ENCODE measurements at places on chromosomes 13 and 19.
A peak's percentile ranks its signal among the peaks of the same experiment; 100 is the strongest.

DNA sequence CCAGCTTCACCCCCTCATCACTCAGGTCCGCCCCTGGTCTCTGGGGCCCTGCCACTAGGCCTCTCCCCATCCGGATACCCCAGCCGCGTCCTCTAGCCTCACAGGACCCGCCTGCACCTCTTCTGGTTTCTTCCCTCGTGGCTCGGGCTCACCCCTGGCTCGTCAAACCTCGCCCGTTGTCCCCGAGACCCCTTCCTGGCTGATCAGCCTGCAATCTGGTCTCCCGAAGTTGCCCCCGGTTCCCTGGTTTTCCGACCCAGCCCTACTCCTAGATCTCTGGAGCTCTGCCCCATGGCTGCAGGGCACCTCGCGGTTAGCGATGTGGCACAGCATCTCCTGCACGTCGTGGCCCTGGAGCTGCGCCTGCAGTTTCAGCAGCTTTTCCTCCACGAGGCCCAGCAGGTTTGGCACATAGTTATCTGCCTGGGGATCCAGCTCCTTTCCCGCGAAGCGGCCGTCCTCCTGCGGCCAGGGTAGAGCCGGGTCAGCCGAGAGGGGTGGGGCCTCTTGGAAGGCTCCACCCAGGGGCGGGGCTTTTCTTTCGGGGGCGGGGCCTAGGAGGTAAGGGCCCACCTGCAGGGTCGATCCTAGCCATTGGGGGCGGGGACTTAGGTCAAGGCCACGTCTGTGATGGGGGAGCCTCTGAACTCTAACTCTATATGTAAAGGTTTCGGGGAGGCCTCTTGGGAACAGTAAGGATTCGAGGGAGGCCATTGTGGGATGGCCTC is 2.4 kb upstream of the RGL3 start:
- DNase-seq, result peak; percentile 69

GRCh38 chr19:33391631-33392249 is 18.2 kb downstream of the CEBPG start:
- no peak for DNase-seq

- DNase-seq, result no peak
Observed at GRCh38 chr13:110531100-110531499, 30.4 kb downstream of the RAB20 start.

- DNase-seq, result no peak
Observed at GRCh38 chr19:9641810-9642209, 20.8 kb upstream of the ZNF561 start.

- DNase-seq, result no peak
Observed at GRCh38 chr13:109355166-109355565, 431.2 kb downstream of the IRS2 start.

DNA sequence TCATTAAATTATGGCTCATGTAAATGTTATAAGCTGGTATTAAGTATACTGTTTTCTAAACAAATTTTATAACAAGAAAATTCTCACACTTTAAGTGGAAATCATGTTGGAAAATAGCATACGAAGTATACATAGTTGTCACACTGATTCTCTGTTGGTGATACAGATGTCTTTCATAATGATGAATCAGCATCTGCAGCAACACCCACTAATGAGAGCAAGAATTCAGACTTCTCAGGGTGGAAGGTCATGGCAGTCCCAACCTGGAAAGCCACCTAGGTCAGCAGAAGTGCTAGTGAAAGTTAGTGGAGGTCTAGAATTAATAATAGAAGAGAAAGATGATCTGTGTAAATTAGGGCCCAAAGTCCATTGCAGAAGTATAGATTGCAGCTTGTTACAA is 719.7 kb upstream of the MIR17HG start:
- no peak for DNase-seq

- DNase-seq, result peak; percentile 82
Observed at GRCh38 chr19:19531951-19532805, 3.5 kb downstream of the YJEFN3 start.

DNA sequence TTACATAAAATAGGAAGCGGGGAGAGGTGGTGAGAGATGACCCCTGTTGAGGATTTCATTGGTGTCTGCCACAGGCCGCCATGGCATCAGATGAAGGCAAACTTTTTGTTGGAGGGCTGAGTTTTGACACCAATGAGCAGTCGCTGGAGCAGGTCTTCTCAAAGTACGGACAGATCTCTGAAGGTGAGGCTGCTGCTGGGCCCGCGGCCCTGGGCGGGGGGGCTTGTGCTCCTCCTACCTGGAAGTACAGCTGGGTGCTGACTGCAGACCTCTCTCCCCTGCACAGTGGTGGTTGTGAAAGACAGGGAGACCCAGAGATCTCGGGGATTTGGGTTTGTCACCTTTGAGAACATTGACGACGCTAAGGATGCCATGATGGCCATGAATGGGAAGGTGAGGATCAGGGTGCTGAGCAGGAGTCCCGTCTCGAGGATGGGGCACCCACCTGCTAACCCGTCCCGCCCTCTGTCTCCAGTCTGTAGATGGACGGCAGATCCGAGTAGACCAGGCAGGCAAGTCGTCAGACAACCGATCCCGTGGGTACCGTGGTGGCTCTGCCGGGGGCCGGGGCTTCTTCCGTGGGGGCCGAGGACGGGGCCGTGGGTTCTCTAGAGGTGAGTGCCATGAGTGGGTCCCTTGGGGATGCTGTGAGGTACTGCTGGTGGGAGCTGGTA is 1.9 kb downstream of the CIRBP start:
- no peak for DNase-seq

- DNase-seq, result no peak
Observed at GRCh38 chr19:7832009-7832408, 2.0 kb downstream of the EVI5L start.

GRCh38 chr13:32415019-32415418 is 12.9 kb downstream of the N4BP2L1 start:
- no peak for DNase-seq

GRCh38 chr13:50809133-50810090 is 34.1 kb downstream of the DLEU7 start:
- no peak for DNase-seq

- DNase-seq, result no peak
Observed at GRCh38 chr13:98664510-98664909, 87.6 kb upstream of the STK24 start.

- peak; percentile 37 for DNase-seq
Observed at GRCh38 chr13:111489301-111489700, 168.9 kb downstream of the TEX29 start.

GRCh38 chr13:48955536-48955935 is 20.2 kb upstream of the FNDC3A start:
- DNase-seq, result no peak

DNA sequence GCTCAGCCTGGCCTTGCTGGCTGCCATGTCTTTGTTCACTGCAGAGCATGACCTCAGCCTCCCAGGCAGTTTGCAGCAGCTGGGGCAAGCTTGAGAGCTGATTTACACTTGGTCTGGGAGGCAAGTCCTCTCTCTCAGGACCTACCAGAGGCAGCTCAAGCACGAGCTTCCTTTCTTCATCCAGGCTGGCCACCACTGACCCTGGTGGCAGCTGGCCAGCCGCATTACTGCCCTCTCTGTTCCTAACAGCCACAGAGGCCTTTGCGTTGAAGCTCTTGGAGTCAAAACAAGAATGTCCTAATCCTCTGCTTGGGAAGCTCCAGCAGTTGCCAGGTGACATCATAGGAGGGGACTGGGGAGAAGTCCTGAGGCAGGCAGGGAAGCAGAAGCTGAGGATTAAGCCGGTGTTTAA is 85.7 kb downstream of the NUFIP1 start:
- no peak for DNase-seq

- no peak for DNase-seq
Observed at GRCh38 chr13:78977311-78977710, 318.4 kb upstream of the OBI1 start.

GRCh38 chr19:29173896-29174295 is 39.1 kb downstream of the UQCRFS1 start:
- DNase-seq, result no peak

- no peak for DNase-seq
Observed at GRCh38 chr13:99666146-99666805, 165.0 kb downstream of the TM9SF2 start.

GRCh38 chr13:84303035-84303434 is 420.8 kb upstream of the SLITRK1 start:
- no peak for DNase-seq

DNA sequence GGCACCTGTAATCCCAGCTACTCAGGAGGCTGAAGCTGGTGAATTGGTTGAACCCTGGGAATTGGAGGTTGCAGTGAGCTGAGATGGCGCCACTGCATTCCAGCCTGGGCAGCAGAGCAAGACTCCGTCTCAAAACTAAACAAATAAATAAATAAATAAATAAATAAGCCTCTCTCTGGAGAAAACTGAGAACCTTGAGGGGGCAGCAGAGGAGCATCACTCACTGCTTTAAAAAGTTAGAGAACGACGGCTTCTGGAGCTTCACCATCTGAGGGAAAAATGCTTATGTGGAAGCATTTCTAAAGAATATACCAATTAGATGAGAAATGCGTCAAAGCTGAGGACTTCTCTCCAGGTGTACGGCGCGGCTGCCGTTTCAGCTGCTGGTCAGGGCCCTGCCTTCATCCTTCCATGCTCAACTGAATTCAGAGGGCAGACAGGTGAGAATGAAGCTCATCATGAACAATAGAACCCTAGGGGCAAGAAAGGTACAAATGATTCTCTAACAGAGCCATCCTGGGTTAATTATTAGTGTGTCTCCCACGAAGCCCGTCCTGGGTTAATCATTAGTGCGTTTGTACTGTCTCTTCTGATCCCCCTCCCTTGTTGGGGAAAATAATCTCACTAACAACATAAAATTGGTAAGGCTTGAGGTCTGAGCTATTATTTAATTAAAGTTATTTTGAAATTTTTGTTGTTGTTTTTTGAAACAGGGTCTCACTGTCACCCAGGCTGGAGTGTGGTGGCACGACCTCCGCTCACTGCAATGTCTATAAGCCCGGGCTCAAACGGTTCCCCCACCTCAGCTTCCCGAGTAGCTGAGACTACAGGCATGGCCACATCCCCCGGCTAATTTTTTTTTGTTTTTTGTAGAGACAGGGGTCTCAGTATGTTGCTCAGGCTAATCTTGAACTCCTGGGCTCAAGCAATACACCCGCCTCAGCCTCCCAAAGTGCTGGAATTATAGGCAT is 80.1 kb downstream of the IPO5 start:
- no peak for DNase-seq

GRCh38 chr19:1213391-1214286 is 8.1 kb downstream of the STK11 start:
- DNase-seq, result no peak

- DNase-seq, result no peak
Observed at GRCh38 chr13:75896271-75896670, 260.1 kb downstream of the LMO7 start.

- DNase-seq, result no peak
Observed at GRCh38 chr13:102862624-102863210, 16.9 kb downstream of the ERCC5 start.

GRCh38 chr19:53871454-53871853 is 3.8 kb downstream of the MYADM start:
- no peak for DNase-seq

GRCh38 chr13:84649853-84650252 is 767.6 kb upstream of the SLITRK1 start:
- no peak for DNase-seq

Data from left lung (tissue), 14 donors.